ENCODE measurements at places on chromosomes 6 and 20.

DNA sequence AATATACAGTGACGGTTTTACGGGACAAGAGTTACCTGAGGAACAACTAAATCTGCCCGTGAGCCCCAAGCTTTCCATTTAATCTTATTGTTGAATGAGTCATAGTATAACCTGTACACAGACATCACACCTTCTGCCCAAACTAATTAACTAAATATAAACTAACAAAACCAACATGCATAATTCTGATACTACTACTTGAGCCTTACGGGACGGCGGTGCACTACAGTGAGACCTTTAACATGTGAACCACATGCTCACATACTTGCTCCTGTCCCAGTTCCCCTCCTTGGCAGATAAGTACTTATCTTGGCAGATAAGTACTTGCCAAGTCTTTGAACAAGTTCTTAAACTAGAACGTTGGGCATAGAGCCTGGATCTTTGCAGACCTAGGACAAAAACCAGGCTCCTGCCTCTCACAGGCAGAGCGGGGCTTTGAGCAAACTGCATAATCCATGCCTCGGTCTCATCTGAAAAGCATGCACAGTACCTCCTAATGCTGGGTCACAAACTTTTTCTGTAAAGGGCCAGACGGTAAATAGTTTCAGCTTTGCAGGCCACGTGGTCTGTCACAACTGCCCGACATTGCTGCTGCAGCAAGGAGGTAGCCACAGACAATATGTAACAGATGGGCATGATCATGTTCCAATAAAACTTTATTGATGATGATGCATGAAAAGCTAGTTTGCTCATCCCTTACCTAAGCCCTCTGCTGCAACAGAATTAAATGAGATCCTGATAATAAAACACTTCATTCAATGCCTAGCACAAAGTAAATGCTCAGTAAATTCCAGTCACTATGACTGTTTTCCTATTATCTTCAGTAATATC is 23.0 kb downstream of the ZNF217 start:
- DNase-seq: no peak

GRCh38 chr6:93701526-93701925 is 282.2 kb upstream of the EPHA7 start:
- no peak for DNase-seq

GRCh38 chr6:144715344-144715743 is 430.2 kb downstream of the UTRN start:
- DNase-seq: no peak

DNA sequence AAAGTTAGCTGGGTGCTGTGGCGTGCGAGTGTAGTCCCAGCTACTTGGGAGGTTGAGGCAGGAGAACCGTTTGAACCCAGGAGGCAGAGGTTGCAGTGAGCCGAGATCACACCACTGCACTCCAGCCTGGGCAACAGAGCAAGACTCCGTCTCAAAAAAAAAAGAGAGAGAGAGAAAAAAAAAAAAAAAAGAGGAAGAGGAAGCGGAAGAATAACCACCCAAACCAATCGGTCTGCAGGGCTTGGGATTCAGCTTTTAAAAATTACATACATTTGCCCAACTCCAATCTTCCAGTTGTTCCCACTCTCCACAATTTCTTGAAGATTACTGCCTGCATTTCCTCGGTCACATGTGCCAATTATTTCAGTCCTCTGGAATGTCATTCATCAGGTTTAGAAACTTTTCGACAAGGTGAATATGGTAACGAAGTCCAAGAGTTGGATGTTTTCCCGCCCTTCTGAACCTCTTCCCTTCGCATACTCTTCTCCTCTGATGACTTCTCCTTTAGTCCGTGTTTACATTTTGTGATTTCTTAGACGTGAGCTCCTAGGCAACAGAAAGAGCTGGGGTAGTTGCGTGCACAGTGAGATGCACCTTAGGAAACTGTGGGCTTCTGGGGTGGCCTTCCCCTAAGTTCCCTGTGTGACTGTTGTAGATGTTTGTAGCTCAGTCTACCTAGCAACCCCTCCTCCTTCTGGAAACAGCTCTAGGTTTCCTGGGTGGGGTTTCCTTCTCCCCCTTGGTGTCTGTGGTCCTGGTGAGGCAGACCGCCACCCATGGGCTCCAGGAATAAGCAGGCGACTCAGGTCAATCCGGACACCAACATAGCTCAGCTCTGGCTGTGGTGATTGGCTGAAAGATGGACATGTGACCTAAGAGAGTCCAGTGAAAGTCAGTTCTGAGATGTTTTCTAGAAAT is 63.0 kb upstream of the NCOA3 start:
- DNase-seq: no peak

DNA sequence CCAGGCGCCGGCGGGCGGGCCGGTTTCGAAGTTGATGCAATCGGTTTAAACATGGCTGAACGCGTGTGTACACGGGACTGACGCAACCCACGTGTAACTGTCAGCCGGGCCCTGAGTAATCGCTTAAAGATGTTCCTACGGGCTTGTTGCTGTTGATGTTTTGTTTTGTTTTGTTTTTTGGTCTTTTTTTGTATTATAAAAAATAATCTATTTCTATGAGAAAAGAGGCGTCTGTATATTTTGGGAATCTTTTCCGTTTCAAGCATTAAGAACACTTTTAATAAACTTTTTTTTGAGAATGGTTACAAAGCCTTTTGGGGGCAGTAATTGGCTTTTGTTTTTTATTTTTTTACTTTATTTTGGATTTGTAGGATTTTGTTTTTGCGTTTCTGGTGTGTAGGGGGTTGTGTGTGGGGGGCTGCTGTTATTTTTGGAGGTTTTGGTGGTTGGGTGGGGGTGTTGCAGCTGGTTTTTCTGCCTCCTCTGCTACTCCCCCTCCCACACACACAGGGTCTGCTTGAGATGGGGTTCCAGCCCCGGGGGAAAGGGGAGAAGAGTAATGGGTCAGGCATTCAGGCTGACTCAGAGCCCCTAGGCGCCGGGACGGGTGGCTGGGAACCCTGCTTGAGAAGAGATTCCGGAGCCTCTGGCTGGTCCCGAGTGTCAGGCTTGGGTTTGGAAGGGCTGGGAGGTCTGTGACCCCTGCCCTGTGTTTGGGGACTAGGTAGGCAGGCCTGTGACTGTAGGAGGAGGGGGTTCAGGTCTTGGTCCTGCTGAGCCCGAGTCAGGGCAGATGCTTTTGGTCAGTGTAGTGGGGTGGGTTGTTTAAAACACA is 2.0 kb downstream of the CEBPB start:
- no peak for DNase-seq

DNA sequence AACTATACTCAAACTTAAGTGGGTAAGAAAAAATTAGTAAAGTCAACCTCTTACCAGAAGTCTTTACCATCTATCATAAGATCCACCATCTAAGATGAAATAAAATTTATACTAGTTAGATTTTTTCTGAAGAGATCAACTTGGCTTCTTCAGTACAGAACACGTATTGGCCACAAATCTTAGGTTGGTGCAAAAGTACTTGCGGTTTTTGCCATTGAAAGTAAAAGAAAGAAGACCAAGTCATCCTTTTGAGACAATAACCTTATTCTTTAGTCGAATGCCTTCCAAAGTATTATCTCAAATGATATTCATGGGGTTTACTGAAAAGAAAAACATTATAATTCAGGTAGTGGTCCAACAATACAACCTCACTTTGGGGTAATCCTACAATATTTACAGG is 292.6 kb upstream of the PTCHD4 start:
- no peak for DNase-seq

DNA sequence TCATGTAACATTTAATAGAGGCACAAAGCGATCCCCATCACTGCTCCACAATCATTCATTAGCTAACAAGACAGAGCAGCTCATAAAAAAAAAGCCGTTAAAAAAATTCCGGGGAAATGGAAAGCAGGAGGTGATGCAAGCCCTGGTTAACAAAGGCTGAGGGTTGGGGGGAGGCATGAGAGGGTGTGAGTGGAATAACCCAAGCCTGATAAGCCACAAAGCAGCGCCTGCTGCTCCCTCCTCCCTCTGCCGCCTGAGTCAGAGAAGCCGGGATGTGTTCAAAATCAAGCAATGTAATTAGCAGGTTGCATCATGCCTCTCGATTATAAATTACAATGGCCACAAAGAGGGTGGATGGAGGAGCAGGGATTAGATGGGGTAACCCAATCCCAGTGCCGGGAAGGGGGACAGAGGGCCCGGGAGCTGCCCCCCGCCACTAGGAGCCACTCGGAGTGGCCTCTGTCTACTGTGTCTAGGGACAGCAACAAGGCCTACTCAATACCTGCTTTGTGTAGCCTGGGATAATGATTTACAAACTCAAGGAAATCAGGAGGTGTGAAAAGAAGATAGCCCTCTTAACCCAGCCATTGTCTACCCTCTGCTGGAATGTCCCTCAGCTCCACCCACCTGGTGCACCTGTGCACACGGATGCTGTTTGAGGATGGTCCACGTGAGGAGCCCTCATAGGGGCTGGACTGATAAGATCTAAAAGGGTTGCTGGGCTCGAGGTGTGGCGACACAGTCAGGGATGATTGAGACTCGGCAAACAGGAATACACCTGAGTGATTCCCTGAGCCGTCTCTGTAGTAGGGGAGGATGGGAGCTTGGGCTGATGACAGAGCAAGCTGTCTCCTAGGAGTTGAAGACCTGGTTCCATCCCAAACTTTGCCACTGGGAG is 156.9 kb downstream of the VEGFA start:
- DNase-seq: no peak

DNA sequence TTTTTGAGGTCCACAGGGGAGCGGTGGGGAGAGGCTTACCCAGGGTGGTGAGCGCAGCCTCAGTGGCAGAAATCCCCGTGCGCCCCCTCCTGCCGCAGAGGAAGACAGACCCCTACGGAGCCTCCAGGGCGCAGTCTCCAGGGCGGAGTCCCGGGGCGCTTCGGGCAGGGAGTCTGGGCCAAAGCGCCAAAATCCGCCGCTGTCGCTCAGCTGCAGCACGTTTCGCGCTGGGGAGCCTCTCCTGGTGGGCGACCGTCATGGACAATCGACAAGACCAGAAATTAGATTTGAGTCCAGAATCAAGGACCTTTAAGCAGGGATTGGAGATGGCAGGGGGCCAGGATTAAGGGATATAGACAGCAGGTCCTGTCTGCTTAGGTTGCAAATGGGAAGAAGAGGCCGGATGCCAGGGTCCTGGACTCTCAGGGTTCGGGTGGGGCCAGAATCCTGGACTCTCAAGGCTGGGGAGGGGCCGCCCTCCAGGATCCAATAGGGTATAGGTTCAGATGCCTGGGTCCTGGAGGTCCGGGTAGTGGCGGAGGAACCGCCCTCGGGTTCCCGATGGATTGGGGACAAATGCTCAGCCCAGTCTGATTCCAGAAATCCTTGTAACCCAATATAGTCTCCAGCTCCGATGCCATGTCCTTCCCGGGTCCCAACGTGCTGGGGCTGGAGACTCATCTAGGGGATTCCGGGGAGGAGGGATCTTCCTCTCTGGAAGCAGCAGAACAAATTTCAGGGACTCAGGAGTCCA is 7.9 kb upstream of the HLA-E start:
- DNase-seq: no peak

DNA sequence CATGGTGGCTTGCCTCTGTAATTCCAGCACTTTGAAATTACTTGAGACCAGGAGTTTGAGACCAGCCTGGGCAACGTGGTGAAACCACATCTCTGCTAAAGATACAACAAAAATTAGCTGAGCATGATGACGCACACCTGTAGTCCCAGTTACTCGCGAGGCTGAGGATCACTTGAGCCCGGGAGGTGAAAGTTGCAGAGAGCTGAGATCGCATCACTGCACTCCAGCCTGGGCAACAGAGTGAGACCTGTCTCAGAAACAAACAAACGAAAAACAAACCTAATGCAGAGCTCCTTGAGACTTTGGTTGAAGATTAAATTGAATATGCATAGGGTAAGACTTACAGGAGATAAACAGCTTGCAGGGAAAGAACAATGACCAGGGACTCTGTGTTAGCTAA is 80.8 kb downstream of the SCAF8 start:
- DNase-seq: no peak

DNA sequence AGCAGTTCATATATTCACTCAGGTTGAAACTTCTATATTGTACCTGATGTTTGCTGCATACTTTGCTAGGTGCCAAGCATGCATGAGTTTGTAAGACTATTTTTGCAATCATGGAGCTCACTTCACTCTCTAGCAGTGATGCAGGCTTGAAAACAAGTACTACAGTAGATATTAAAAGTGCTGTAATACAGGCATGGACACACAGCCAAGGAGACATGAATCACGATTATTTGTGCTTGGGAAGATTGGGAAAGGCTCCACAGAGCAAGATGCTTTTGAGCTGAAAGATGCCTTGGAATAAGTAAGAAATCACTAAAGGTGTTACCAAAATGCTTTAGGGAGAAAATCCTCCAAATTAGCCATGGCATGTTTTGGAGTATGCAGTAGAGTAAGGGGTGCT is 427.4 kb downstream of the UTRN start:
- DNase-seq: no peak

- DNase-seq: no peak
These were observed 1.4 kb upstream of the EPM2A start for GRCh38 chr6:145736661-145737144.

DNA sequence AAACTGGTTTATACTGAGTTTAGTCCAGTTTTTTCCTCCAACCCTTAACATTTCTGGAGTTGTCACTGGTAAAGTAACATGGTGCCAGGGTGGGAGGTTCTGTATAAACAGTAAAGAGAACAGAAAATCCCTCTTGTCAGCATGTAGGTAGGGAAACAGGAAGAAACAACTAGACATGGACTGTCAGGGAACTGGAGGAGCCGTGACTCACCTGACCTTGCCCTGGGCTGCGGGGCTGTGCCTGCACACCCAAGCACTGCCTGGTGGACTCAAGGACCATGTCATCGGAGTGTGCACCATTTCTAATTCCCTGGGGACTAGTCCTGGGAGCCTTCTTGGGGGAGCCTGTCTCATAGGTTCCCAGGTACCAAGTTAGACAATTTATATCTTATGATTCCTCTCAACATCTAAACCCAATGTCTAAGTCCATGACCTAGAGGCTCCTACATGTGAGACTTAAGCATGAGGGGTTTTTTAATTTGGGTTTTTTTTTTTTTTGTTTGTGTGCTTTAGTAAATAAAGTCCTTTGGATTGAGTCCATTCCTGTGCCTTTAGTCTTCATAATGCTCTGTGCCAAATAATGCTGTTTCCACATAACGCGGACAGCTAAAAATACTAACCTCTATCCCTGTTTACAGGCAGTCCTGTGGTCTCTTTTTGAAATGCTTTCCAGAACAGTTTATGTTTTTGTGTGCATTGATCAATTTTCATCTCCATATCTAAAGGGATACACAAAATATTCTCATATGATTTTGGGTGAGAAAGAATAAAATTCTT is 136.9 kb upstream of the SUPT3H start:
- DNase-seq: no peak

Measured in nucleus accumbens (tissue), 56 donors.